ENCODE measurements at places on chromosomes 2 and 18.

DNA sequence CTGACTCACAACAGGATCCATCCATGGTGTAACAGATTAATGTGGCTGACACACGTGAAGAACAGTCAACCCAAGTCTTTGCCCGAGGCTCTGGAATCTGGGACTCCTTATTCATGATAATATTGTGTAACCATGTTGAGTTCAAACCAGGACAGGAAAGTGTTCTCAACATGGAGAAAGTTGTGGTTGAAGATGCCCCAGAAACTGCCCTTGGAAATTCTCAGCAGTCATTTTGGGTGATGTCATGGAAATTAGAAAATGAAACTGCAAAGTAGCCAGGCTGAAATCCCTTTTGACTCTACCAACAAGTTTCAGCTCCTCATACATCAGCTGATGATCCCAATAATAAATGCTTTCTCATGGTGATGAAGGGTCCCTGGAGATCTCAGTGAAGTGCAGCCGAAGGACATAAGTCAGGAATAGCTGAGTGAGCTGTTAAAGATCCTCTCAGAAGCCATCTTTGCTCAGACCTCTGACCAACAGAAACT is 307.7 kb downstream of the TNS1 start:
- peak; percentile 43 for DNase-seq

DNA sequence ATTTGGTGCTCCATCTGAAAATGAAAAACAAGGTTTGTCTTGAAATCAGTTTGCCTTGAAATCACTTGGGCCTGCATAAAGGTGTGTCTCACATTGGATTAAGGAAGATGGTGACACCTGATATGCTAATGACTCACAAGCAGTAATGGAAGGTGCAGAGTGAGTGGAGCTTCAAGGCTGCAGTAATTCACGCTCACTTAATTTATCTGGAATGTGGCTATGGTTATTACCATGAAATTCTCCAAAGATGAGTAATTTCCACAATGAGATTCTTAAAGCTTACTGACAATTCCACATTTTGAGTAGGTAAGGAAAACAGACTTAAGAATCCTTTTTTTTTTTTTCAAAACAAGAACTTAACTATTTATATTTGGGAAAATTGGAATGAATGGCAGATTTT is 156.8 kb downstream of the PAX3 start:
- no peak for DNase-seq

- no peak for DNase-seq
Measured at GRCh38 chr2:157890969-157891642, 15.0 kb upstream of the ACVR1 start.

- peak; percentile 55 for DNase-seq
Measured at GRCh38 chr2:81767187-81767912, 1462.8 kb upstream of the LRRTM1 start.

- DNase-seq = no peak
Measured at GRCh38 chr2:67221266-67221665, 175.9 kb upstream of the ETAA1 start.

DNA sequence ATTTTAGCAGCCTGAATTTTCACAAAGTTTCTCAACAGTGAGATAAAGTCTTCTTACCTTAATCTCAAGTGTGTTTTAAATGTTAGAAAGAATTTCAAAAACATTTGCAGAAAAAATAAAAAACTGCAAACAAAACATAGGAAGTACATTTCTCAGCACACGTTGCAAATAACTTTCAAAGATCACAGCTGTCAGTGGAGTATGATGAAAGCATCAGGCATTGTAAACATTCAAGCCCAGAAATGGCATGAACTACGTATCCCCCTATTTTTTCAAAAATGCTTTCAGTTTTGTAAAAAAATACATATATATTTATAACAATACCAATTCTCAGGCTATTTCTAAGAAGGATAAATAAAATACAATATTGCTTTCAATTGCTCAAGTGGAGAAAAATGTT is 320.6 kb upstream of the TFPI start:
- DNase-seq = no peak

DNA sequence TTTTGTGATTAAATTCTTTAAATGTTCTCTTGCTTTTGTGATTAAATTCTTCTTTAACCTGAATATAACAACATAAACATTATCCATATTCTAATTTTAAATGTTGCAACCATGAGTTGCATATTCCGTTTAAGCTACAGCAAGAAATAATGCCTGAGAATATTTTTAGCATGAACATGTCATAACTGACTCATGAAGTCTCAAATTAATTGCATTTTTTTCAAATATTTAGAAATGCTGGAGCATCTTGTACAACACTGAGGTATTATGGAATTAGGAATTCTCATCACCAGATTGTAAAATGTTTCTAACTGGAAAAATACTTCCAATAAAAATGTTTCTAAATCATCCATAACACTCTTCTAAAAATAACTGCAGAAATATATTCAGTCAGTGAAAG is 14.7 kb downstream of the ROCK2 start:
- DNase-seq = no peak

DNA sequence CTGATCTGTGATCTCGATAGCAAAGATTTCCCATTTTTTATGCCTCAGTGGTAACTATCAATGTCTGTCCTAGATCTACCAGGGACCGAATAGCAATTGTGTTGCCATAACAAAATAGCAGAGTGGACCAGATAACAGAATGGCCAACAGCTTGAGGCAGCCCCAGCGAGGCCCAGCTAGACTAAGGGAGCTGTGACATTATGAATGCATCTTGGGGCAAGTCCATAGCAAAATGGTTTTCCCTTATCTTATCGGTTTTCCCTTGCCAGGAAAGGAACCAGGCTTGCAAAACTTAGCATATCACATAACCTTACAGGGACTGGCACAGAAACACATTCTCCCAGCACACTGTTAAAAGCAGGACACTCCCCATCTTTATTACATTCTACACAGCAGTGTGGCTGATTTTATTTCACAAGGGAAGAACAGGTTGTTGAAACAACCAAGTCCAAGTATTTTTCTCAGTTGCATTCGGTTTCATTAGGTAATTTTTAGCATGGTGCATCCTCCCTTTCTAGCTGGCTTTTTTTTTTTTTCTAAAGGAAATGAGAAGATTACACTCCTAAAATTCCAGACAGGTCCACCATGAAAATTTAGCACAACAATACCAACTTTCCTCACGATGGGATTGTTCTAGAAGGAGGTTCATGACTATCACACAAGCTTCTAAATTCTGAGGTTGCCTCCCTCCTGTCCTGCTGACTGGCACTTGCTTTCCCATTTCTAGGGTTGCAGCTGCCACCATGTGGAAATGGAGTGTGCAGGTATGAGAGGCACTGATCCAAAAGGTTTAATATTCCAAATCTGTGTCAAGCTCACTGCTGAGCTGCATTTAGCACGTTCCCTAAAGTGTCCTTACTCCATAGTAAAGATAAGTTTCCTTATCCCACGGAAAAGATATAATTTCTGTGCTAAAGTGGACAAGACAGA is 97.0 kb upstream of the SLC35G4 start:
- peak; percentile 42 for DNase-seq

GRCh38 chr2:20985062-20985461 is 58.8 kb downstream of the APOB start:
- DNase-seq = no peak

DNA sequence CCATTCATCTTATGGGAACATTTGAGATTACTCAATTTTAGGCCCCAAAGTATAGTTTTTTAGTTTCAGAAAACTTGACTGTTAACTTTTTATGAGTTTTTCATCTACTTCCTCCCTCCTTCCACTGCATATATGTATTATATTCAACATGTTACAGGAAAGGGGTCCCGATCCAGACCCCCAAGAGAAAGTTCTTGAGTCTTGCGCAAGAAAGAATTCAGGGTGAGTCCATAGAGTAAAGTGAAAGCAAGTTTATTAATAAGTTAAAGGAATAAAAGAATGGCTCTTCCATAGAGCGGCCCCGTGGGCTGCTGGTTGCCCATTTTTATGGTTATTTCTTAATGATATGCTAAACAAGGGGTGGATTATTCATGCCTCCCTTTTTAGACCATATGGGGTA is 172.6 kb downstream of the MCFD2 start:
- DNase-seq = no peak

GRCh38 chr2:67389286-67389685 is 7.8 kb upstream of the ETAA1 start:
- peak; percentile 14 for DNase-seq

DNA sequence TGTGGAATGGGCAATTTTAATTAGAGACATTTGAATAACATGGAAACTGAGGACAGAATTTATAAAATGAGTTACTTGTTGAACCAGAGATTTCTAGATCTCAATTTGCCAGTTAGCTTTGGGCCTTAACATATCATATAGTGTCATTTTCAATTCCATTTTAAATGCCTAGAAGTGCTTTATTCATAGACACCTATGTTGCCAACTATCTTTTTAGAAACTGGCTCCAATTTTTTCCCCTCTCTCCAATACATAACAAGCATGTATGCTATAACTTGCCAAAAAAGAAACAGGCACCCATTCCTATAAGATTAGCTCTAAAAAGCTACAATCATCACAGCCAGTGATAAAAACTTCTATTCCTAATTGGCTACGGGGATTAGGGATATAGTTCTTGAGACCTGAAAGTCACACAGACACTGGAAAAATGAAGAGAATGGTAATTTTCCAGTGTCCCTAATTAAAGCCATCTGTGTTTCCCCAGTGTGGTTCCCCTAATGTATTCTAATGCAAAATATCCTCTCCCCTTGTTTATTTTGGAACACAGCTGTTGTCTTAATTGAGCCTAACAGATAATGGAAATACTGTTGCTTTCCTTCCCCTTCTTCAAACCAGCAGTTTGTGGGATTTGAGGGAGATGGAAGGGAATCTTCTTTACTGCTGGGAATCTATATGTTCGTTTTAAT is 205.5 kb upstream of the FSHR start:
- peak; percentile 61 for DNase-seq

GRCh38 chr2:118643294-118643693 is 204.2 kb downstream of the EN1 start:
- no peak for DNase-seq

GRCh38 chr2:2681085-2681484 is 350.0 kb upstream of the MYT1L start:
- no peak for DNase-seq

GRCh38 chr2:240564561-240565332 is 3.5 kb upstream of the RNPEPL1 start:
- no peak for DNase-seq

- DNase-seq = no peak
Measured at GRCh38 chr2:84966731-84967130, 4.2 kb upstream of the KCMF1 start.

DNA sequence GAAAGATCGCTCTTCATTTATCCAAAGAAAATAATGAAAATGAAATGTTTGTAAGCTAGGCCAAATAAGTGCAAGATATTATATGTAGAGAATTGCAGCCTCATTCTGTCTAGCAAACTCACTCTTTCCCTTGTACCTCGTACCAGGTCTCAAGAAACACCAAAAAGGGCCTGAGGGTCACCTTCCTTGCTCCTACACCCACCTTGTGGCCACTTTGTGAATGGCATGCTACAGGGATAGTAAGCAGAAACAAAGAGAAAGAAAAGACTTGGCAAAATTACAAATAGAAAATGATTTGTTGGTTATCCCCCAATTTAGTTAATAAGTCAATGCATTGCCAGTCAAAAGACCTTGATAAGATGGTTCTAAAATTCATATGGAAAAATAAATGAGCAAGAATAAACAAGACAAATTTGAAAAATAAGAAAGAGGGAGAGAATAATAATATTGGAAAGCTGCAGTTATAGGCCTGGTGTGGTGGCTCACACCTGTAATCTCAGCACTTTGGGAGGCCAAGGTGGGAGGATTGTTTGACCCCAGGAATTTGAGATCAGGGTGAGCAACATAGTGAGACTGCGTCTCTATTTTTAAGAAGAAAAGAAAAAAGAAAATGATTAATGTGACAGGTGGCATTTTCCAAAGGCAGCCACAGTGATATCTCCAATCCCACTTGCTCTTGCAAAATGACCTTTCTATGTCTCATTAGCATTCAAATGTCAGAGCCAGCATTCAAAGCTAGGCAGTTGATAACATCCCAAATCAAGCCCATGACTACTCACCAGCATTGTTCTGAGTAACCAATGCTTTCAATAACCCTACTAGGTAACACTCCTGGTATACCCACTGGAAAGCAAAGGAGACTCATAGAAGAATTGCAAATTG is 38.8 kb upstream of the BMP10 start:
- DNase-seq = peak; percentile 79

DNA sequence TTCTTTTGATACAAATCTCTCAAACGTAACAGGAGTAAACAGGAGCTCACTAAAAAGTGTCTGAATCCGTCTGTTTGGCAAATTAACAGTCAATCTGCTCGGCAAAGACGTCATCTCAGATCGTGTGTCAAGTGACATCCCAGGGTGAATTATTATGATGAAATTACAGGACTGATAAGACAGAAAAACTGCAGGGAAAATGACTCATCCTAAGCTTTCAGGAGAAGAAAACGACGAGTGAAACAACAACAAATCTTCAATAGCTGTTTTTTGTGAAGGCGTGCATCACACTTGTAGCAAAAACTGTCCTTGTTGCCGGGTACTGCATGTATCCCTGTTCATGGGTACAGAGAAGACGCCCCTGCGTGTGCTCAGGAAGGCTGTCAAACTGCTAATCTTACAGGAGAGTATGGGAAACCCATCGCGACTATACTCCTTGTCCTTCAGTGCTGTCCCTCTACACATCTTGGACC is 24.9 kb downstream of the EPB41L3 start:
- peak; percentile 13 for DNase-seq
